ENCODE measurements at places on chromosomes 5 and 9. TPM values are rescaled to one million over a fixed set of nuclear protein-coding genes. Genes with fewer than 3 reads are reported as not detected.

SLC6A18 gene
- total RNA-seq: not detected

PFN3 gene
- total RNA-seq: not detected

CCDC171 gene
- 6.1 TPM for total RNA-seq

LHFPL2 gene
- 25.3 TPM for total RNA-seq

SPINK6 gene
- not detected for total RNA-seq

SHB gene
- total RNA-seq: 9.3 TPM

PCDHA13 gene
- 0.46 TPM for total RNA-seq

ABO gene
- total RNA-seq: 18.5 TPM

GLDC gene
- total RNA-seq: 0.52 TPM

TAS2R1 gene
- total RNA-seq: not detected

NRG2 gene
- total RNA-seq: 9.4 TPM

- H3K27me3 ChIP-seq: no peaks in the 10 kb centered on the region
- H3K27ac ChIP-seq: no peak overlapping the region
- no peaks in the 10 kb centered on the region for H3K4me1 ChIP-seq
- H3K36me3 ChIP-seq: no peaks in the 10 kb centered on the region
- DNase-seq: no peak
- no peak overlapping the region for H3K4me3 ChIP-seq
Observed at GRCh38 chr5:97096846-97097245, 45.6 kb downstream of the LIX1 start.

DNA sequence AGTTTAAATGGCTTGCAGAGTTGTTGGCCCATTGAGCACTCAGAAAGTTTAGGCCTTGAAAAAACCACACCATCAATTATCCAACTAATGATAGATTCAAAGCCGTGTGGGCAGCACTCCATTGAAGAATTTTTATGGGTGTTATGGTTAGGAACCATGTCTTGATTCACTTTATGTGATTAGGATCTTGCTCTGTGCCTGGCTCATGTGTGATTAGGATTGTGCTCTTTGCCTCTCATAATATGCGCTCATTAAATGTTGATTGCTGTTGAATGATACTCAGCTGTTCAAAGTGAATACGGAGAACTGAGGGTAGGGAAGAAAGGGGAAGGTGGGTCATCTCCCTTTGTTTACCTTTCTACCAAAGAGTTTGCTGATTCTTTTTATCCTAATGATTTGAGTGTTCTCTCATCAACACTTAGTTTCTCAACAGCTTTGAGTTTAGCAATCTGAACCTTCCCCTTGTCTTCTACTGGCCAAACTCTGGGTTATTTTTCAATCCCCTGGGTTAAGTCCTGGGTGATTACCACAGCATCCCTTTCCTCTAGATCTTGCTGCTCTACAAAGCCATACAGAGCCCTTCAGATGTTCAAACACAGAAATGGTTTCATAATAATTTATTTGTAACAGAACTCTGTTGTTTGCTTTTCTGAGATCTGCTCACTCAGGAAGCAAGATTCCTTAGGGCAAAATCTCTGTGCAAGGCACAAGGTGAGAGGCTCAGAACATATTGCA, 668.8 kb upstream of the RGMB start:
- DNase-seq: no peak
- H3K4me3 ChIP-seq: no peak overlapping the region
- no peaks in the 10 kb centered on the region for H3K27me3 ChIP-seq
- no peak overlapping the region for H3K27ac ChIP-seq
- H3K4me1 ChIP-seq: no peaks in the 10 kb centered on the region

- H3K36me3 ChIP-seq: no peaks in the 10 kb centered on the region
- H3K4me3 ChIP-seq: no peak overlapping the region
- no peak for DNase-seq
- H3K4me1 ChIP-seq: no peaks in the 10 kb centered on the region
- no peak overlapping the region for H3K27ac ChIP-seq
Observed at GRCh38 chr5:59173578-59173977, 590.7 kb downstream of the RAB3C start.

GRCh38 chr9:114056527-114056926, 21.6 kb downstream of the AMBP start:
- no peak overlapping the region for H3K4me3 ChIP-seq
- H3K4me1 ChIP-seq: peaks cover 15% of the 10 kb centered on the region
- no peaks in the 10 kb centered on the region for H3K27me3 ChIP-seq
- no peak for DNase-seq

DNA sequence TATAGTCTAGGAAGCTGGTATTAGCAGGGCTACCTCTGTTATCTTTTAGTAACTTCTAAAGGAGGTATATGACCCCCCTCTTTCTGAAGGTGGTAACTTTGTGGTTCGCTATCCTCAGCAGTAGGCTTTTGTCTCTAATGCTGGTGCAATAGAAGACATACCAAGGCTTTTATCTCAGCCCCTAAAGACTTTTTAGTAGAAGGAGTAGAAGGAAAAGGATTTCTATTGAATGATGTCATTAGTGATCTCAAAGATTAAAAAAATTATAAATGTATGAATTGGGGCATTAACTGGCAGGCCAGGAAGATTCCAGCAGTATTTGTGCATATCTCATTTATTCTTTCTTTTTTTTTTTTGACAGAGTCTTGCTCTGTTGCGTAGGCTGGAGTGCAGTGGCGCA, 78.2 kb downstream of the RAI14 start:
- no peaks in the 10 kb centered on the region for H3K27me3 ChIP-seq
- H3K4me3 ChIP-seq: no peak overlapping the region
- DNase-seq: no peak
- H3K4me1 ChIP-seq: peaks cover 5% of the 10 kb centered on the region
- no peaks in the 10 kb centered on the region for H3K36me3 ChIP-seq
- H3K27ac ChIP-seq: no peak overlapping the region

DNA sequence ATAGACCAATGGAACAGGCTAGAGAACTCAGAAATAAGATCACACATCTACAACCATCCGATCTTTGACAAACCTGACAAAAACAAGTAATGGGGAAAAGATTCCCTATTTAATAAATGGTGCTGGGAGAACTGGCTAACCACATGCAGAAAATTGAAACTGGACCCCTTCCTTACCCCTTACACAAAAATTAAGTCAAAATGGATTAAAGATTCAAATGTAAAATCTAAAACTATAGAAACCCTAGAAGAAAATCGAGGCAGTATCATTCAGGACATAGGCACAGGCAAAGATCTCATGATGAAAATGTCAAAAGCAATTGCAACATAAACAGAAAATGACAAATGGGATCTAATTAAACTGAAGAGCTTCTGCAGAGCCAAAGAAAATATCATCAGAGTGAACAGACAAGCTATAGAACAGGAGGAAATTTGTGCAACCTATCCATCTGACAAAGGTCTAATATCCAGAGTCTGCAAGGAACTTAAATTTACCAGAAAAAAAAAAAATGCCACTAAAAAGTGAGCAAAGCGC, 43.8 kb downstream of the MRPS27 start:
- H3K4me1 ChIP-seq: no peaks in the 10 kb centered on the region
- H3K27me3 ChIP-seq: no peaks in the 10 kb centered on the region
- no peak overlapping the region for H3K4me3 ChIP-seq
- no peak for DNase-seq

DNA sequence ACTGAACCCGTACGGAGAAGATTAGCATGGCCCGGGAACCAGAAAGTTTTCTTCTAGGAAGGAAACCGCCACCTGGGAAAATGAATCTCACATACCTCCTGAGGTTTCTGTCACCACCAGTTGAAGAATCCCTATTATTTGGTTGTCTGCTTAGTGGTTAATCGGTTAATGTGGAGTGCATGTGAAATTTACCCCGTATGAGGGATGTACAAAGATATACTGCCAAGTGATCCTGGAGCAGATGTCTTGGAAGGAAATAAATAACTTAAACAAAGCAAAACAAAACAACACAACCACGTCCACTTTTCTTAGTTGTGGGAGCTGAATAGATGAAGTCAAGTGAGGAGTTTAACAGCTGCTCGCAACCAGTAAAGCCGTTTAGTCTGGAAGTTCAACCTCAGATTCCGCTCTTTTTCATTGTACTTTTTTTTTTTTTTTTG, 3.8 kb downstream of the DMRT2 start:
- peaks cover 3% of the 10 kb centered on the region for H3K4me1 ChIP-seq
- DNase-seq: no peak
- no peak overlapping the region for H3K27ac ChIP-seq
- no peaks in the 10 kb centered on the region for H3K36me3 ChIP-seq
- H3K4me3 ChIP-seq: no peak overlapping the region

- no peak overlapping the region for H3K4me3 ChIP-seq
- DNase-seq: no peak
- peaks cover 6% of the 10 kb centered on the region for H3K4me1 ChIP-seq
- H3K27me3 ChIP-seq: no peaks in the 10 kb centered on the region
- H3K36me3 ChIP-seq: no peaks in the 10 kb centered on the region
Observed at GRCh38 chr5:154403776-154404387, 41.9 kb upstream of the SAP30L start.

DNA sequence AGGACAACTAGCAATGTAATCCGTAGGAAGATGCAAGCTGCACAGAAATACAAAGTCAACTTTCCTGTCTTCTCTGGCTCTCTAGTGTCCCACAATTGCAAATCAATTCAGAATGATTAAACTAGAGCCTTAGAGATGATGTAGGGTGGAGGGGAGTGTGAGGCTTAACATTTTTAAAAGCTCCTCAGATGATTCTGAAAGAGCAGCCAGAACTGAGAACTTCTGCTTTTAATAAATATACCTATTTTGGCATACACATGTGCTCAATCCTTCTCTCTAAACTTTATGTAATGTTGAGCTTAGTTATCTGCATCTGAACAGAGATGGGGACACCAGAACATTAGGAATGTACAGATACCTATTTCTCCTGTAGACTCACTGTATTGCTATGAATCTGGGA, 139.9 kb upstream of the APC start:
- no peak overlapping the region for H3K27ac ChIP-seq
- no peak overlapping the region for H3K4me3 ChIP-seq
- no peak for DNase-seq
- no peaks in the 10 kb centered on the region for H3K4me1 ChIP-seq

DNA sequence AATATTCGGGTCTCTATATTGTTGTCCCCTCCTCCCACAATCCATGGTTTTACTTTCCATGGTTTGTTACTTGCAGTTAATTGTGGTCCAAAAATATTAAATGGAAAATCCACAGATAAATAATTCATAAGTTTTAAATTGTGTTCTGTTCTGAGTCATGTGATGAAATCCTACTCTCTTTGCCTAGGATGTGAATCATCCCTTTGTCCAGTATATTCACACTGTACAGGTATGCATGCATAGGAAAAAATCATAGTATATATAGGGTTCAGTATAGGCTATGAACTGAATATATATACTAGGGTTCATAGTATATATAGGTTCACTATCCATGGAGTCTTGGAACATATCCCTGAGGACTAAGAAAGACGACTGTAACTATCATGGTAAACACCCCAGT, 19.6 kb downstream of the INSYN2B start:
- H3K27me3 ChIP-seq: no peaks in the 10 kb centered on the region
- no peaks in the 10 kb centered on the region for H3K36me3 ChIP-seq
- DNase-seq: no peak

GRCh38 chr5:80090884-80091166, 55.7 kb downstream of the THBS4 start:
- H3K36me3 ChIP-seq: no peaks in the 10 kb centered on the region
- no peaks in the 10 kb centered on the region for H3K4me1 ChIP-seq
- no peaks in the 10 kb centered on the region for H3K27me3 ChIP-seq
- DNase-seq: no peak

- H3K27me3 ChIP-seq: no peaks in the 10 kb centered on the region
- peaks cover 10% of the 10 kb centered on the region for H3K4me1 ChIP-seq
- no peaks in the 10 kb centered on the region for H3K36me3 ChIP-seq
- no peak overlapping the region for H3K27ac ChIP-seq
Observed at GRCh38 chr5:158423623-158424200, 564.8 kb upstream of the CLINT1 start.

DNA sequence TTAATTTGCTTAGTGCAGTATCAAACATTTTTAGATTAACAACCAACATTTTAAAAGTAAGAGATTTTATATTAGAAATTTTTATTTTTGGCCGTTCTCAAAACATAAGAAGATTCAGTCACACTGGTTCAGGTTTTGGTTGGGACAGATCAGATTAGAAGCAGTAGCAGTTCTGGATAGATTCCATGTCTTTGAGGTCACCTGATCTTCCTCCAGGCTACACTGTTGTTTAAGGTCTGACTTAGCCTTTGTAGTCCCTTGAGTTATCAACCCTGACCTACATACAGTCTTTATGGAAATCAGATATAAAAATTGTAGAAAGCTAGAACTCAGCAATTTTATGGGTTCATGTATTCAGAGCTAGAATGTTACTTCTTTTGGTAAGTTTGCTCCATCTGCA, 910.0 kb upstream of the WWC1 start:
- no peak overlapping the region for H3K4me3 ChIP-seq
- no peaks in the 10 kb centered on the region for H3K27me3 ChIP-seq

GRCh38 chr9:77604316-77604715, 43.8 kb downstream of the GNA14 start:
- H3K4me3 ChIP-seq: no peak overlapping the region
- DNase-seq: no peak
- H3K27ac ChIP-seq: no peak overlapping the region
- H3K36me3 ChIP-seq: no peaks in the 10 kb centered on the region
- H3K4me1 ChIP-seq: peaks cover 9% of the 10 kb centered on the region

DNA sequence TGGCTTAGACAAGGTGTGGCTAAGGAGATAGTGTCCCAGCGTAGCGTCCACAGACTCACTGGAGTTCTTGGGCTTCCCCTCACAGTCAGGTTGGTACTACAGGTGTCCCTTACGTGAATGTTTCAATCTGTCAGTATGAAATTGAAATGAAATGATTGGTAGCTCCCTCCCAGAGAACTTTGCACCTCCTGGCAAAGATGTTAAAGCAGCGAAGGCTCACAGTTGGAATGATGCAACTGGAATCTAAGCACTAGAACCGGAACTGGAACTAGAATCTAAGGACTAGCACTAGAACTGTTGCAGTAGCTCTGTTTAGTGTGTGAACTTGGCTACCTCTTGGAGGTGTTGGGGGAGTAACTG, 1.1 kb downstream of the SLC31A1 start:
- no peak overlapping the region for H3K27ac ChIP-seq
- peaks cover 8% of the 10 kb centered on the region for H3K4me1 ChIP-seq
- H3K27me3 ChIP-seq: no peaks in the 10 kb centered on the region
- H3K36me3 ChIP-seq: no peaks in the 10 kb centered on the region

GRCh38 chr5:154997746-154998145, 15.8 kb upstream of the KIF4B start:
- H3K4me3 ChIP-seq: no peak overlapping the region
- no peaks in the 10 kb centered on the region for H3K36me3 ChIP-seq
- no peaks in the 10 kb centered on the region for H3K27me3 ChIP-seq
- no peaks in the 10 kb centered on the region for H3K4me1 ChIP-seq
- DNase-seq: no peak

GRCh38 chr5:152094716-152095115, 170.1 kb upstream of the GLRA1 start:
- no peaks in the 10 kb centered on the region for H3K27me3 ChIP-seq
- no peak overlapping the region for H3K27ac ChIP-seq
- no peak for DNase-seq
- no peaks in the 10 kb centered on the region for H3K4me1 ChIP-seq

- peak; percentile 84 for DNase-seq
- no peaks in the 10 kb centered on the region for H3K36me3 ChIP-seq
- H3K27me3 ChIP-seq: no peaks in the 10 kb centered on the region
- H3K27ac ChIP-seq: peak within 1 kb of the TSS; percentile 62
- H3K4me1 ChIP-seq: peaks cover 3% of the 10 kb centered on the region
Observed at GRCh38 chr5:31638748-31639418, at the start of gene PDZD2. PDZD2 (plus strand) TSS chr5:31639131.
